Activated CD8-positive, alpha-beta memory T cell treated with anti-CD3 and anti-CD28 coated beads for 1 hour (primary cell): ENCODE measurements at places on chromosomes 7 and 10.

- DNase-seq, result no peak
Observed at GRCh38 chr7:34011696-34012095, 106.4 kb downstream of the BMPER start.

DNA sequence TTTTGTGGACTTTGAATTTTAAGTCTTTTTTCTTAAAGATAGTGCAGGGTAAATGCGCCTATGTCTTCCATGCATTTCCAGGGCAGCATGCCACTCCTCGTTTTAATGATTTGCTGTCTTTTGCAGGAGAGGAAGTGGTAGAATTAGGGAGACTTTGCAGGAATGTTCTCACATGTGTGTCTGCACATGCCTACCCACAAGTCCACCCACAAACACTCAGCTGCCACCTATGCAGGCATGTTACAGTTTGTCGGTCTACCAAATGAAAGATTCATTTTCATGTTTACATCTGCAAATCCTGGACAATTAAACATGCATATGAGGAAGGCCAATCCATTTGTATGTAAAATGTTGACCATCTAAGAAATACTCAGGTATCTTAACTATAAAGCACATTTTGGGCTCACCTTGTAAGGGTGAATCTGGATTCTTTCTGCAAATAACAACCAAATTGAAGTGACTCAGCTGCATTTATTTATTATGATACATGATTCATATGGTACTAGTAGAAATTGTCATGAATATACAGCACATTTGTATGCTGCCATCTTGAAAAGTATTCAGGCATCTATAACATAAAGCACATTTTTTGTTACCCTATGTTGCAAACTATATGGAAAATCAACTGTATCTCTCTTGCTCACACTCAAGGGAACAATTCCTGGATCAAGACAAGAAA is 4.7 kb upstream of the TEX36 start:
- DNase-seq, result no peak

GRCh38 chr10:515674-516073 is 173.8 kb downstream of the DIP2C start:
- no peak for DNase-seq

GRCh38 chr7:152607007-152607406 is 68.9 kb downstream of the XRCC2 start:
- DNase-seq, result no peak

DNA sequence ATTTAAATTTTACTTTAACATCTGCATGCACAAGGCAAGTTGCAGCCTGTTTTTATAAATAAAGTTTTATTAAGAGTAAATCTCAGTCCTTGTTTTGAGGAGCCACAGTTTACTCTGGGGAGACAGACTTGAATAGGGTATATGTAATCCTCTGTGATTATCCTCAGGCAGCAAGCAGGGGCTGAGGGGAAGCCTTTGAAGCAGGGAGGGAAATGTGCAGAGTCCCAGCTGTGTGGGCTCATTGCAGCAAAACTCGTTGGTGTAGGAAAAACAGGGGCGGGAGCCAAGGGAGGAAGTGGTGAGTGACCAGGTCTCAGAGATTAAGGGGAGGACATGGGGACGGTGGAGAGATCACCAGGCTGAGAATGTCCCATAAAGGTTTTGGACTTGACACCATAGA is 34.3 kb upstream of the SMC3 start:
- DNase-seq, result no peak

GRCh38 chr10:51250278-51250920 is 176.1 kb downstream of the PRKG1 start:
- DNase-seq, result no peak

- no peak for DNase-seq
Observed at GRCh38 chr7:86748843-86749719, 105.4 kb downstream of the GRM3 start.

DNA sequence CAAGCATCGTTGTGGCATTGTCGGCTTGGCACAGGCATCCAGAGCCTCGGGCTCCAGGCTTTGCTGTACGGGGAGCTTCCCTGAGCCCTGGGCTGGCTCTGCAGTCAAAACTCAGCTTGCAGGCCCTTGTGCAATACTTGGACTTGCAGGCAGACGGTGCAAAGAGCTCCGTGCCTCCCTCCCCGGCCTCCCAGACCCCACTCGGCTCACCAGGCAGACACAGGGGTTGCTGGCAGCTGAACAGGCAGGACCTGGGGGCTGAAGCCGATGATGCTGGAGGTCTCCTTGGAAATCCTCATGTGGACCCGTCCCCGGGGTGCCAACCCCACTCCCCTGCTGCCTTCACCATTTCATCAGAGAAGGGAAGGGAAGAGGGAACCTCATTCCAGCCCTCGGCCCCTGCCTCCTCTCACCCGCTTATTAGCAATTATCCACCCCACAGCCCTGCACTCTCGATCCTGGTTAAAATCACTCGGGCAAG is 59.6 kb upstream of the GNA12 start:
- DNase-seq, result no peak

- no peak for DNase-seq
Observed at GRCh38 chr10:110841767-110842267, 29.9 kb upstream of the PDCD4 start.

- no peak for DNase-seq
Observed at GRCh38 chr7:128200376-128200775, 40.7 kb upstream of the LEP start.

GRCh38 chr10:129280908-129281586 is 186.0 kb upstream of the MGMT start:
- DNase-seq, result no peak

DNA sequence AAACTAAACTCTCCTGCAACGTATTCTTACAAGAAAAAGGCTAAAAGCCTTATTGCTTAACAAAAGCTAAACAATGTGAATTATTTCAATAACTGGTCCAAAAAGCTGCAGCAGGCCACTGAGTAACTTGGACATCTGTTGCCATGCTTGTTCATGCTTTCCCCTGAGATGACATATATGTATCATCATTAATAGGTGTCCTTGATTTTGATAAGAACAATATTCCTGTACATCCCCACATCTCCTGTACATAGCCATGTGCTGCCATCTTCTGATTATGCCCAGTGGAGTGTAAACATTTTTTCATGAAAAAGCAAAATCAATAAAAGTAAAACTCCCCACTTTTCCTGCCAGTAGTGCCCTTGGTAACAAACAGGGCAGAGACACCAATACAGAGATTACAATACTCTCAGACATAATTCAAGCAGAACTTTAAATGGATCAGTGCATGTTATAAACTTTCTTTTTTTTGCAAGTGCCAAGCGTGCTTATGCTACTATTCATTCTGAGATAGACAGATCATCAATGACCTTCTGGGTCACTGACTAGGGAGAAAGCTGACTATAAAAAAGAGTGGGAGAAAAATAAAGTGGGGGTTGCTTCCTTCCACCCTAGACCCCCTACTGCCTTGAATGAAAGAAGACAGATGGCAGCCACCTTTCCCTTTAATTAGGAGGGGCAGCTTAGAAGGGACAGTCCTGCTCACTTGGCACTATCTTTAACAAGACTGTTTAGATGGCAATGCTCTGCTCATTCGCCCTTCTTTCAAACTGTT is 205.5 kb upstream of the KLF14 start:
- DNase-seq, result no peak

- no peak for DNase-seq
Observed at GRCh38 chr7:117791877-117792780, 81.1 kb downstream of the CTTNBP2 start.

- no peak for DNase-seq
Observed at GRCh38 chr7:158695726-158696452, 8.7 kb downstream of the NCAPG2 start.

DNA sequence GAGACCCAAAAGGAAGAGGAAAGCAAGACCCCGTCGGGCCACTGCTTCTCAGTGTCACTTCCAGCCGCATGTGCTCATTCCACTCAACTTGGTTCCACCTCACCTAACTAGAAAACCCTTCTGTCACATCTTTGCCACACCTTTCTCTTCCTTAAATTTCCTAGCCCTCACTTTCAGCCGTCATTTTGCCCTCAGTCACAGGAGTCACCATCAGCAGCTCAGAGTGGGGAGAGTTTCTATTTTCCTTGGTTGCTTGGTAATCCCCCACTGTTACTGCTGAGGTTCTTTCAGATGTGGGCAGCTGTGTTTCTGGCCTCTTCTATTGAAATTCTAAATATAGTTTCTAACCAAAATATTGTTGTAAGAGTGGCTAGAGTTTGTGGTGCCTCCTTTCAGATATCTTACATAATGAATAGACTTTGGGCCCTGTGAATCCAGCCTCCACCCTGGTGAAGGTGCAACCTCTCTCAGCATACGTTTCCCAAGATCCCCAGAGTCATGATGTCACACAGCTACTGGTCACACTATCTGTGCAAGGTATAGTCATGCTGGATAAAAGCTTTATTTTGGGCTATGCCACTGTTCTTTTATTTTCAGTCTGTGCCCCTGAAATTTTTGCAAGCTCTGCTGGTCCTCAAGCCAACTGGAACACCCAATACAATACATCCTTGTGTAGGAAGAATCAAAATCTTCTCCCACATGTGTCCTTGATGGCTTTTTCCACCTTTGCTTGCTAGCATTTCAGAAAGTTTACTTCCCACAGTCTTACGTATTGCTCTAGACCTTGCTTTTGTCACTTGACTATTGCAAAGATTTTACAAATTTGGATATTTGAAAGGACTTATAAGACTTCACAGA is 9.2 kb downstream of the AGBL3 start:
- DNase-seq, result no peak

- DNase-seq, result no peak
Observed at GRCh38 chr7:92973974-92974373, 137.6 kb upstream of the CDK6 start.

GRCh38 chr7:108716783-108717182 is 147.1 kb downstream of the DNAJB9 start:
- DNase-seq, result no peak

- DNase-seq, result no peak
Observed at GRCh38 chr10:4283846-4284610, 499.0 kb upstream of the KLF6 start.

- no peak for DNase-seq
Observed at GRCh38 chr10:3763035-3763456, 22.0 kb downstream of the KLF6 start.

DNA sequence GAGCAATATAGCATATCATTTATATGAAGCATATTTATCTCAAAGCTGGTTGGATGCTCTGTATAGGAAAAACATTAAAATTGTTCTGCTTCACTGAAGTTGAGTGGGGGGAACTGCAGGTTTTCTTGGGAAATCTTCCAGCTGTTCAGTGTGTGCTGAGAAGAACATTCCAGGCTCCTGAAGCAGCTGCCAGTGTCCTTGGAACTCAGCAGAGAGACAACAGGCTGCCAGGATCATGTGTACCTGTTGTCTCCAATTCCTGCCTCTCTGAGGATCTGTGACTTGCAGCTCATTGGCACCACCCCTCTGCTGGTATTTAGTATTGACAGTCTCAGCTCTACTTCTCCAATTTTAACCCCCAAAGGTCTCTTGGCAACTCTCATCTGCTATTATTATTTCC is 42.3 kb upstream of the PRKG1 start:
- no peak for DNase-seq

DNA sequence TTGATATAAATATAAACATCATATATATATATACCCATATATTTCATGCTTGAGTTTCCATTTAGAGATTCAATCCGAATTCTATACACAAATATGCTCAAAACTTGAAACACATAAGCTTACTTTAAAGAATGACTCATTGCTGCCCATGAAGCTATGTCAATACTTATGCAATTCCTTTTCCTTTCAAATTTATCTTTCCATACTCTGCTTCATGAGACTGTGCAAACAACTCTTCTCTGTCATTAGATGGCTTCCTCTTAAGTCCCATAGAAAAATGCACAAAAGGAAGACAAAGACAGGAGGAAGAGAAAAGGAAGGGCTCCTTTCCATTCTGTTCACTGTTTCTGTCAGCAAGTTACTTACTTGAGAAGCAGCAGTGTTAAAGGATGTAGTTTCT is 895.7 kb upstream of the SORCS1 start:
- no peak for DNase-seq

GRCh38 chr10:95400787-95401186 is 110.0 kb upstream of the PDLIM1 start:
- DNase-seq, result no peak

DNA sequence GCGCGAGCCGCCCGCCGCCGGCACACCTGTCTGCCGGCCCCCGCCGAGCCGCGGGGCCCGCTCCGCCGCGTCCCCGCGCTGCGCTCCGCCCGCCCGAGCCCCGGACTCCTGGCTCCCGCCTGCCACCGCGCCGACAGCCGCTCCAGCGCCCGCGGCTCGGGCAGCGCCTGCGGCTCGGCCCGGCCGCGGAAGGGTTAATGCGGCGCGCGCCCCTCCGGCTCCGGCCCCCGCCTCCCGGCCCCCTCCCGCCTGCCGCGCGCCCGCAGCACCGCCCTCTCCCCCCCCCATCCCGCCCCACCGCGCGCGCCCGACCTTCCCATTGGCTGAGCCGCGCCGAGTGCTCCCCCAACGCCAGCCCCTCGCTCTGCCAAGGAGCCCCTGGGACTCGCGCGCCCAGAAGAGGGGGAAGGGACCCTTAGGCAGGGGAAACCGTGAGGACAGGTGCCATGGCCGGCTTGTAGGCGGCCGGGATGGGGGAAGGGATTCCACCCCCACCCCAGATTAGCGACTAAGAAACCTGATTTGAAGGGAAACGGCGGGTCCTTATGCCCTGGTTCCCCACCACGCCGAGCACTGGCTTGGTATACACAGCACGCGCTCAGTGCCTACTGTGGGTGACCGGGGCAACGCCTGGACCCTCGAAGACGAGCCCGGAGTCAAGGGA is at the start of gene KCNH2:
Gene KCNH2, minus strand, starts transcription at position 196 of the 664 bp plus-strand sequence. CDS start 408 bp downstream, outside the sequence.
- DNase-seq, result no peak

DNA sequence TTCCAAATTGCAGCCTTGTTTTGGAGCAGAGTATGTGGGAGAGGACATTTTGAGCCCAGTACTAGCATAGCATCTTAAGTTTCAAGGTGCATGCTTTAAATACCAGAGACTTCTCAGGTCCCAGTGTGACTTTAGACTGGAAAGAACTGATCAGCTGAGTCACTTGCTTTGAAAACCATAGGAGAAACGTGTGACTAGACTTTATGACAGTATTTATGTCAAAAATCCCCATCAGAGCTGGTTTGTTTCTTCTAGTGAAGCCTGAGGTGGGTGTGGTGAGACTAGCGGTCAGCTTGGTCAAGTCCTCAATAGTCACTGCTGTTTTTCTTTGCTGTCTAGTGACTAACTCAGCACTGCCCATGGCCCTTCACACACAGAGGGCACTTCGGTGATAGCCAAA is 724.2 kb downstream of the GATA3 start:
- no peak for DNase-seq

DNA sequence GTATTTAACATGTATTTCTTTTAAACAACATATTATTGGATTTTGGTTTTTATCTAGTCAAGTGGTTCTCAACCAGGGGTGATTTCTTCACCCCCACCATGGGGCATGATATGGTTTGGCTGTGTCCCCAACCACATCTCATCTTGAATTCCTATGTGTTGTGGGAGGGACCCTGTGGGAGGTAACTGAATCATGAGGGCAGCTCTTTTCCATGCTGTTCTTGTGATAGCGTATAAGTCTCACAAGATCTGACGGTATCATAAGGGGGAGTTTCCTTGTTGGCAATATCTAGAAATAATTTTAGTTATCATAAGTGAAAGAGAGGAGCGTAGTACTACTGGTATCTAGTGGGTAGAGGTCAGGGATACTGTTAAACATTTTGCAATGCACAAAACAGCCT is 37.6 kb downstream of the TMEM168 start:
- no peak for DNase-seq

- DNase-seq, result no peak
Observed at GRCh38 chr10:22250897-22251660, 33.3 kb upstream of the EBLN1 start.

GRCh38 chr10:75612904-75613684 is 181.7 kb downstream of the LRMDA start:
- DNase-seq, result no peak

- no peak for DNase-seq
Observed at GRCh38 chr10:78774999-78775711, 293.6 kb upstream of the ZMIZ1 start.

GRCh38 chr10:58695022-58695421 is 182.3 kb downstream of the BICC1 start:
- DNase-seq, result no peak

GRCh38 chr10:31290386-31290785 is 28.6 kb upstream of the ZEB1 start:
- no peak for DNase-seq
